Stimulated activated CD8-positive, alpha-beta memory T cell treated with anti-CD3 and anti-CD28 coated beads, Interleukin-4, amount 100 ng/mL, for 1 hour (primary cell): ENCODE measurements at places on chromosomes 12 and 14.

DNA sequence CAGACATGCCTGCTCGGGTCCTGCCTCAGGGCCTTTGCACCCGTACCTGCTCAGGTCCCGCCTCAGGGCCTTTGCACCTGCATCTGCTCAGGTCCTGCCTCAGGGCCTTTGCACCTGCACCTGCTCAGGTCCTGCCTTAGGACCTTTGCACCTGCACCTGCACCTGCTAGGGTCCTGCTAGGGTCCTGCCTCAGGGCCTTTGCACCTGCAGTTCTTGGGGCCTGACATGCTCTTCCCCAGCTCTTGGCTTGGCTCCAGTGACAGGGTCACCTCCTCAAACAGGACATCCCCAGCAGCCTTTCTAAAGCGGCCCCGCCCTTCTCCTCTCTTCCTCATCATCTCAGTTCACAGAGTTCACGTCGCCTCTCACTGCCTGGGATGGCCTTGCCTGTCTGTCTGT lies 54.9 kb upstream of the NCOR2 start:
- no peak for DNase-seq

DNA sequence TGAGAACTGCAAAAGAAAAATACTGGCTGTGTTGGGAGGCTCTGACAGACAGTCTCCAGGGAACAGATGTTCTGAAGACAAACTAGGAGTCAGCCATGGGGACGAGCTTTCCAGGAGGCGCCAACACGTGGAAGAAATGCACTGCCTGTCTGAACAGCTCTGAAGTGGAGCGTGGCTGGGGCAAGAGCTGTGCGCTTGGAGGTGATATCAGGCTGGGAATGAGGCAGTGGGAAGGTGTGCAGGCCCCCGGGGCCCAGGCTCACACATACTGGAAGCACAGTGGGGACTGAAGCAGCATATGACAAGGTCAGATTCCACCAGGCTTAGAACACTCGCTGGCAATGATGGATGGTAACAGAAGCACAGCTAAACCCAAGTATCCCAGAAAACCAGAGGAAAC lies 17.5 kb downstream of the APPL2 start:
- DNase-seq: no peak

DNA sequence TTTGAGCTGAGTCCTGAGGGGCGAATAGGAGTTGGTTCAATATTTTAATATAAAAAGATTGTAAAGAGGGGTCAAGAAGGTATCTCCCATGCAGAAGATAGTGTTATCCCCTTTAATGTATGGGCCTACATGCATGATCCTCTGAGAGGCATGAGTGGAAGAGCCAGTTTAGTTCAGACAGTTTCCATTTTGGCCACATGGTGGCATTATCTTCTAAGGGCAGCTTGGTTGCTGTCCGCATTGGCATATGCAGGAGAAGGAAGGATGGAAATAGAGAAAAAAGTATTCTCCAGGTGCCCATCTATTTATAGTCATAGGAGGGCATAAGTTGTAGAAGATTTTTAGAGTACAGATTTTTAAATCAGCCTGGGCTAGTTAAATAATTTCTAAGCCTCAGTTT lies 5.4 kb downstream of the SAMD4A start:
- no peak for DNase-seq

DNA sequence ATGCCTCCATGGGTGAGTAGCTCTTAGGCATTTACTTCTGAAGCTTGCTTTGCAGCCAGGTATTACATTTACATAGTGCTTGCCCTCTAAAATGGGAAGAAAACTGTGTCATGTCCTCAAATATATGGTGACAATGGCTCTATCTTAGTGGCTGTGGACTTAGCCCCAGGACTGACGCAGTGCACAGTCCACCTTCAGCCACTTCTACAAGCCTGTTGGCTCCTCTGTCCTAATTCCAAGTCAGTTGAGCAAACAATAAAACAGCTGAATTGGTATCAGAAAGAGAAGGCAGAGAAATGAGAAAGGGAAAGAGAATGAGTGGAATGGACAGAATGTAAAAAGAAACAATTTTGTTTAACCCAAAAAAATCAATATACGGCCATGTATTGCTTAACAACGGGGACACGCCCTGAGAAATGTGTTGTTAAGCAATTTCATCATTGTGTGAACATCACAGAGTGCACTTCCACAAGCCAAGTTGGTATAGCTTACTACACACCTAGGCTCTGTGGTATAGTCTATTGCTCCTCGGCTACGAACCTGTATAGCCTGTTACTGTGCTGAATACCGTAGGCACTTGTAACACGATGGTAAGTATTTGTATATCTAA lies 93.5 kb downstream of the GRIN2B start:
- DNase-seq: no peak

GRCh38 chr12:28787151-28787550 lies 361.9 kb upstream of the FAR2 start:
- no peak for DNase-seq

DNA sequence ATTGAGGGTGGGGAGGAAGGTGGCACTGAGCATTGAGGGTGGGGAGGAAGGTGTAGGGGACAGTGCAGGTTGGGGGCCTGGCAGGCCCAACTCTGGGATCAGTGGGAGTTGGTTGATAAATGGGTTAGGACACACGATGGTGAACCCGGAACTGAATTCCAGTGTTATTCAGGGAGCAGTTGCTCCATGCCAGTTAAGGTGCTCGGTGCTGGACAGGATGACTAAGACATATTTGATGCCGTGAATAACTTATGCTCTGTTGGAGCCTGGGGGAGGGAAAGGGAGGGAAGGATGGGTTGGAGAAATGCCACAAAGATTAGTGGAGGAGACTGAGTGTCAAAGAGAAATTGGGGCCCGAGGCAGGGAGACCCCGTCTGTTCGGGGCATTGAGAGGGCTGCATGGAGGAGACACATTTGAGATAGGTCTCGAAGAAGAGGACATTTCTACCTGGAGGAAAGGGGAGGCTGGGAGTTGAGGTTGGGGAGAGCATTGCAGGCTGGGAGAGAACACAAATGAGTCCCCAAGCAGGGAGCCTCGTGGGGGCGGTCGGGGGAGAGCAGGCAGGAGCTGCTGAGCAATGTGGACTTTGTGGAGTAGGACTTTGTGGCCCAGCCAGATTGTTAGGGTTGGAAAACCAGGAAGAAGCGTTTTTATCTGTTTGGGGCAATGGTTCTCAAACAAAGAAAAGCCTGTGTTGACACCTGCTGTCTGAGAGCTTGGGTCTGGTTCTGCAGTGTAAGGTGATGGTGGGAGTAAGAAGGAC lies 65.3 kb downstream of the IQSEC3 start:
- DNase-seq: no peak

- no peak for DNase-seq
Measured at GRCh38 chr14:97441740-97442362, 644.7 kb downstream of the VRK1 start.
